ENCODE measurements at places on chromosomes 11 and 22.

GRCh38 chr11:71489311-71490043 is 36.5 kb downstream of the NADSYN1 start:
- peak; percentile 20 for DNase-seq

DNA sequence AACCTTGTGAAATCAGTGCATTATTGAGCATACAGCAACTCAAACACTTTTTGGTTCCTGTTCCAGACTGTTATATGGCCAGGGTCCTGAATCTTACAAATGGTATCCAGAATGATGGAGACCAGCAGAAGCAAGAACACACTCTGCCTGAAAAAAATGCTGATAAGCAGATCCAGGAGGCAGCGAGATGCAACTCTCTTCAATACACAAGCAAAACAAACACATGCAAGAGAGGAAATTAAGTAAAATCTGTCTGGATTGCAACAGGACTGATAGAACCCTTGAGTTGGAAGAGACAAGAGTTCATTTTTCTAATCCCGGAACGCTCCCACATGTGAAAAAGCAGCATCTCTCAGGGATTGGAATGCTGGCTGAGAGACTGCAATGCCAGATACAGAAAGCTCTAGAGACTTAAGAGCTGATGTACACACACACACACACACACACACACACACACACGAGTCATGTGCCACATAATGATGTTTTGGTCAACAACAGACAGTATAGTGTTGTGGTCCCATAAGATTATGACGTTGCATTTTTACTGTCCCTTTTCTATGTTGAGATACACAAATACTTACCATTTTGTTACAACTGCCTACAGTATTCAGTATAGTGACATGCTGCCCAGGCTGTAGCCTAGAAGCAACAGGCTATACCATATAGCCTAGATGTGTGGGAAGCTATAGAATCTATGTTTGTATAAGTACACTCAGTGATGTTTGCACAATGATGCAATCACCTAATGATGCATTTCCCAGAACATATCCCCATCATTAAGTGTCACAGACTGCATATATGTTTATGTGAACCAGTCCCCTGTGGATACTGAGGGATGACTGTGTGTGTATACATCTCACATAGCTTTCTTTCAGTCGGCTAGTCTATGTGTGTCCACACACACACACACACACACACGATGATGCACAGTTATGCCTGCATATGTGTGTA is 406.6 kb downstream of the LARGE1 start:
- DNase-seq, result peak; percentile 12

GRCh38 chr11:128728767-128729587 is 35.1 kb downstream of the FLI1 start:
- no peak for DNase-seq

GRCh38 chr11:80362563-80363340 is 921.9 kb upstream of the TENM4 start:
- DNase-seq, result no peak

DNA sequence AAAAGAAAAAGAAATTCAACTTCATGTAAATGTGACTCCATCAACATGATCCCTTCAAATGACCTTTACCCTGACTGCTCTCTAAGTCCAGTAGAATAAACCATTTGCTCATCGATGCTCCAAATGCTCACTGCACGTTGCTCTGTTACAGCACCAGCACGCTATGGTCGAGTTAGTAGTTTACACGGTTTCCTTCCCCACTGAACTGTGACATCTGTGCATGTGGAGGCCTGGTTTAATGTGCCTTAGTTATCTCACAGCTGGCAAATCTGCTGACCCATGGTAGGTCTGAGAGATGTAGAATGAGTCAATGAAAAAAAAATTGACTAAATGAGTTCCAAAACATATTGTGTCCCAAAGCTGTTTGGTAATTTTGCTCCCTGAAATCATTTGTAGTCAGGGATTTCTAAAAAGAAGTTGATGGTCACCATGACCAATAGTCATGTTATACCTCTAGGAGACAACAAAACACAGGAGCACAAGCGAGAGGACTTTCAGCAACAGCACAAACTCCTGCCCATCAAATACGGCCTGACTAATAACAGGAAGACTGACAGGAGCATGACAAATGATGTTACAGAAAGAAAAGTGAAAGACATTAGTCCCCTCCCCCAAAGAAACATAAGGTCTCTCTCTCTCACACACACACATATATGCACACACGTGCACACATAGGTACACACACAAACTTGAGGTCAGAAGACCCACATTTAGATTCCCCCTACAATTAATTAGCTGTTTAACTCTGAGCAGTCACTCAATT is 624.5 kb downstream of the OPCML start:
- no peak for DNase-seq

DNA sequence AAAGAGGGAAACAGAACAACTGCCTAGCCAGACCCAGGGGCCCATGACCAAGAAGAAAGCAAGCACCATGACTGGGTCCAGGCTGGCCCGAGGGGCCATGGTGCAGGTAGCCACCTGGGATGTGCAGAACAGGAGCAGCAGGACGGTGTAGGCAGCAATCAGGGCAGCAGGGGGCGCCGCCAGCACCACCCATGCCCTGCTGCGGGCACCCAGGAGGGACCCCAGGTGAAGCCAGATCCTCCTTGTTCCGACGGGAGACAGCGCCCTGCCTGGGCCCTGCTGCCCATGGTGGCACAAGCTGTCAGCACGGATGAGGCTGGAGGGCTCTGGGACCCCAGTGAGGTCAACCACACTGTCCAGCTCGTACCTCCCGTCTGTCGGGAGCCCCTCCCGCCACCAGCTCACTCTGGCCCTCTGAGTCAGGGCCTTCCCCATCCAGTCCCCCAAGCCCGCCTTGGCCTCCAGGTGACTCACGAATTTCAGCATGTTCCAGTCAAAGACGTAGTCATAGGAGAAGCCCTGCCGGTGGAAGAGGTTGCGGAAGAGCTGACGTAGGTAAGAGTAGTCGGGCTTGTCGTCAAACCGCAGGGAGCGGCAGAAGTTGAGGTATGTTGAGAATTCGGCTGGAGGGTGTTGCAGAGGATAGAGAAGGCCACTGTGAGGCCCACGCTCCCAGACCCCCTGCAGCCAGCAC is 18.8 kb downstream of the CSNK1E start:
- DNase-seq, result peak; percentile 39

DNA sequence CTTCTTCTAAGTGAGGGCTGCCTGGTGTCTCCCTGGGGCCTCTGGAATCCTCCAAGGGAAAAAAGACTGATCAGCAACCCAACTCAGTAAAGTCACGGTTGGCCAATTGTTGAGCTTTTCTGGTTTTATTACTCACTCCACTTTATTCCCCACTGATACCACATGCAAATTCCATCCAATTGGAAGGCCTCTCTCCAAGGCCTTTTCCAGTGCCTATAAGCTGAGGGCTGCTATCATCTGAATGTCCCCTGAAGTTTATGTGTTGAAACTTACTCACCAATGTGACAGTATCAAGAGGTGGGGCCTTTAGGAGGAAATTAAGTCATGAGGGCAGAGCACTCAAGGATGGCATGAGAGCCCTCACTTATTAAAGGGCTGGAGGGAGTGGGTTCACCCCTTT is 463.3 kb downstream of the BUD13 start:
- DNase-seq, result no peak

GRCh38 chr11:17328871-17329494 is 22.6 kb upstream of the NCR3LG1 start:
- DNase-seq, result no peak
